Stimulated activated CD4-positive, alpha-beta T cell treated with anti-CD3 and anti-CD28 coated beads, Interleukin-15, amount 100 ng/mL, for 24 hours (primary cell): ENCODE measurements at places on chromosomes 1 and 21.

- no peak for DNase-seq
These were observed 247.9 kb downstream of the AMY1C start for GRCh38 chr1:103997631-103998030.

- DNase-seq, result no peak
These were observed 19.9 kb upstream of the HMGCL start for GRCh38 chr1:23845163-23845562.

- no peak for DNase-seq
These were observed 4.4 kb upstream of the ASCL5 start for GRCh38 chr1:201131398-201131797.

- DNase-seq, result no peak
These were observed 4.5 kb upstream of the TRABD2B start for GRCh38 chr1:48001696-48002095.

DNA sequence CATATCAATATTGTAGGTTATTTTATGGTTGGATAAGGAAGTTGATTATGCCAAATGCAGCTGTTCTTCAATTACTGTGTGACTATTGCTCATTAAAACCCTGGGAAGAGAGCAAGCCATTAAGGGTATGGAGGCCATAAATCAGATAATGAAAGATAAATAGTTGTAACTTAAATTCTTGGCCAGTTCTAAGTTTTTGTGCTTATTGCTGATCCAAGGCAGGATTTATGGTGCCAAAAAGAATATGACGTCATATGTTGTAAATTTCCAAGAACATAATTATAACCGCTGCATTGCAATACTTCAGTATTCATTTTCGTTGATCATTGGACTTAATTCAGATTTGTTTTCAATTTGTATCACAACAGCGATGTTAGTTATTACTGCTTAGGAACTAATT, 211.6 kb downstream of the LRRC40 start:
- DNase-seq, result no peak

- DNase-seq, result no peak
These were observed 914.3 kb upstream of the NCAM2 start for GRCh38 chr21:20083925-20084324.

GRCh38 chr21:42226626-42227025, 7.7 kb downstream of the ABCG1 start:
- no peak for DNase-seq

- DNase-seq, result peak; percentile 89
These were observed 9.3 kb upstream of the MDM4 start for GRCh38 chr1:204506969-204507316.

GRCh38 chr1:1955621-1956094, 36.6 kb upstream of the TMEM52 start:
- no peak for DNase-seq

- no peak for DNase-seq
These were observed 122.6 kb downstream of the KCNJ6 start for GRCh38 chr21:37793660-37794059.

DNA sequence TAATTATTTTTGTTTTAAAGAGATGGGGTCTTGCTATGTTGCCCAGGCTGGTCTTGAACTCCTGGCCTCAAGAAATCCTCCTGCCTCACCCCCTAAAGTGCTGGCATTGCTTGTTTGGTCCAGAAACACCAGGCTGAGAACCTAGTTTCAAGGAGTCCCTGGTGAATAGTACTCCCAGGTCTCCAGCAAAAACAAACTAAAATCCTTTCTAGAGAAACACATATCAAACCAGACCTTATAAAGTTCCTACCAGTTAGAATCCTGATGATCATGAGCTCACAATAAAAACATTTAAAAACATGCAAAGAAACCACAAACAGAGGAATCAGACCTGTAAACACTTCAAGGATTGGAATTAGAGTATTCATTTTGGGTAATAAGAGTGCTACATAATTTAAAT, 34.4 kb upstream of the PADI1 start:
- no peak for DNase-seq

DNA sequence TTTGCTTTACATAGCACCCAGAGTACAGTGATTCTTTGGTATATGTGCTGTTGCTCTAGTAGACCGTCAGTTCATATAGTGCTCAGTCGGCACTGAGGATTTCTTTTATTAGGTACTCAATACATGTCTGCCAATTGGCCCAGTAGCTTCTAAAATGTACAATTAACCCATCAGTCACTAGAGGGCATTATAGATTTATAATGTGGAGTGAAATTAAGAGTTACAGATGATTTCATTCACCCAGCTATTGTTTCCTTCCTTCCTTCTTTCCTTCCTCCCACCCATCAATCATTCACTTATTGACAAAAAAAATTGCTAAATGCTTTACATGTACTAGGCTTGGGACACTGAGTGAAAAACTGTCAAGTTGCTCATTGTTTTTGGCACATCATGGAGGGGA, 263.6 kb upstream of the USP24 start:
- DNase-seq, result no peak

DNA sequence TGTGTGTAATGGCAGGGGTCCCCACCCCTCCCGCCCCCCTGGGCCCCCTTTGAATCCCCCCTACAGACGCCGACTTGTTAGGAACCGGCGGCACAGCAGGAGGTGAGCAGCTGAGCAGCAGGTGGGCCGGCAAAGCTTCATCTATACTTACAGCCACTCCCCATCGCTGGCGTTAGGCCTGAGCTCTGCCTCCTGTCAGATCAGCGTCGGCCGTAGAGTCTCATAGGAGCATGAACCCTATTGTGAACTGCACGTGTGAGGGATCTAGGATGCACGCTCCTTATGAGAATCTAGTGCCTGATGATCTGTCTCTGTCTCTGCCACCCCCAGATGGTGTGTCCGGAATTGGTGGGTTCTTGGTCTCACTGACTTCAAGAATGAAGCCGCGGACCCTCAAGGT, 14.9 kb upstream of the VPS26C start:
- DNase-seq, result peak; percentile 18

DNA sequence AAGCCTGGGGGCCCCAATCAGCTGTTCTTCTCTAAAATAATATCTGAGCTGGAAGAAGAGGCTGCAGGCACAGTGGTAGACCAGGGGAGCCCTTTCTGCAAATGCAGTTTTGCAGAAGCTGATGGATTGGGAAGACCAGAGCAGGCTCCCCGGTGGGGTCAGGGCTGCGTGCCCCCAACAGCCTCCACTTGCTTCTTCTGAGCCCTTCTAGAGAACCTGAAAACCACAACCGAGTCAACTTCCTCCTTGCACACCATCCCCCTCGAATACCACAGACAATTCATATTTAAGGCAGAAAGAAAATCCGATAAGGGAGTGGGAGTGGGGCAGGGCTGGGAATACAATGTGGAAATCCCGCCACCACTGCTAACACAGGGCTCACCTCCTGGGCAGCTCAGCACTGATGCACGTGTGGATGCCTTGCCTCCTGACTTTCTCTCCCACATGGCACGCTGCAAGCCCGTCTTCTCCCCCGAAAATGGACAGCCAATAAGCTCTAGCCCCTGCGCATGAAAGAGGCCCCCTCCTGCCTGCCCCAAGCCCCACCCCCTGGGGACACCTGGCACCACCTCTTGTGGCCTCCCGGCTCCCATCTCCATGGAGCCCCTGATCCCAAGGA, 25.4 kb upstream of the ALDH4A1 start:
- peak; percentile 63 for DNase-seq

DNA sequence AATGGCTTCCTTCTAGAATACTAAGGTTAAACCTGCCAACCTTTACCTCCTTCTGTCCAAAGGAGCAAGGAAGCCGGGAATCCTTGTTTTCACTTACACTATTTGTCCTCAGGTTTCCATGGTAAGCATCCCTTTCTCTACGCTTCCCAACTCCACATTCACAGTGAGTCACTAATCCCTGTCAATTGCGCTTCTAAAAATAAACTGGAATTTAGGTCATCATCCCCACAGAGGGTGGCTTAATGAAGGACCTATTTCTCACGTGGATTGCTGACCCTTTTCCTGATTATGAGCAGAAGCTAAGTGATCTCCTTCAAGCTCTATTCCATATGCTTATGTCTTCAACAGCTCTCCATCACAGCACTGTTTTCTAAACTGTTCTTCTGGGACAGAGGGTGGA, 39.9 kb upstream of the ABCA4 start:
- DNase-seq, result no peak

DNA sequence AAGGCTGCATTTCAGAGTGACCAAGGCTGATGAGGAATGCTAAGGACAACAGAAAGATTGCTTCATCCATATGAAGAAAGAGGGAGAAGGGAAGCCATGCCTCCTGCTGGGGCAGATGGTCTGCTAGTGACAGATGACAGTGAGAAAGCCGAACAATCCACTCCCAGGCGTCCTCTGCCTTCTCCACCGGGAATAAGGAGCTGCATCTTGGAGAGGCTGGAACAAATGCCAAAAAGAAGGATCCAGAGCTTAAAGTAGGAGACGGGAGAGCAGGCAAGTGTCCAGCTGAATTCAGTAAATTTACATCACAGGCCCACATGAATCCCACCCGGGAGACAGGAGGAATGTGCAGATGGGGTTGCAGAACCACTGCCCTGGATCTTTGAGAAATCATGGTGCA, 33.4 kb downstream of the DDX20 start:
- DNase-seq, result no peak

- no peak for DNase-seq
These were observed 32.0 kb downstream of the PCNT start for GRCh38 chr21:46356005-46356338.

DNA sequence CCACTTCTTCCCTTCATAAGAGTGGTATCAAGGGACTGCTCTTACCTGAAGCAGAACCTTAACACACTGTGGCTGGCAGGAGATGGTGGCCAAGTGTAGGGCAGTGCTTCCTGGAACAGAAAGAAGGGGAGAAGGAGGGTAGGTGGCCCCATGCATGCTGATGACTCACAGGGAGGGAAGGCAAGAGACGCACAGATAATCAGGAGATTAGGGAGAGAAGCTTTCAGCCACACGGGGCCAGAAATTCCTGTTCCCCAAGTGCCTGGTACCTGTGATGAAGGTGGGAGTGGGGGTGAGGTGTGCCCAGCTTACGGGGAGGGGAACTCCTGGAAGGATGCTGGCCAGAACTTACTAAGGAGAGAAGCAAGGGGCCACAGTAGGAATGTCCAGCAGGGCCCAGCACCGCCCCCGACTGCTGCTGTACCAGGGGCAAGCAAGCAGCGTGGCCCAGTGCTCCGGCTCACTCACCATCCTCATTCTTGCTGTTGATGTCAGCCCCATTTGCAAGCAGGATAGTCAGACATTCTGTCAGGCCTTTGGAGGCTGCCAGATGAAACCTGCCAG, 7.7 kb downstream of the ANKRD35 start:
- no peak for DNase-seq

- no peak for DNase-seq
These were observed 230.6 kb downstream of the TNR start for GRCh38 chr1:175512637-175513412.

GRCh38 chr1:164855716-164856329, 296.8 kb downstream of the PBX1 start:
- no peak for DNase-seq

- no peak for DNase-seq
These were observed 4.2 kb downstream of the ST6GALNAC5 start for GRCh38 chr1:76871355-76871974.

- no peak for DNase-seq
These were observed 1183.4 kb downstream of the AMY1C start for GRCh38 chr1:104932949-104933679.

- no peak for DNase-seq
These were observed 7.8 kb upstream of the OR14I1 start for GRCh38 chr1:248710305-248710900.

DNA sequence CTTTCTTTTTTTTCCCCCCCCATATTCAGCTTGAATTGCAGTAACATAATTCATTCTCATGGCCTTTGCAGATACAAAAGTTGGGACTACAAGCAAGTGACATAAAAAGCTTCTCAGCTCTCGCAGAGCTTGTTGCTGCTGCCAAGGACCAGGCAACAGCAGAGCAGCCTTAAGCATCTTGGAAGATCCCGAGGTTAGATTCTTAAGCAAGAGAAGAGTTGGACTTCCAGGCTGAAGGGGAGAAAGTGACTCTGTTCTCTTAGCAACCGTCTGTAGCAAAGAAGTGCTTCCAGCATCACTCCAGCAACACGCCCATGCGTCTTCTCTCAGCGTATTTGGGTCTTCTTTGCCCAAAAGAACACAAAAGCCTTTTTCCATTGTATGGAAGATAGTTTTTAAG, 20.7 kb downstream of the AGT start:
- no peak for DNase-seq

DNA sequence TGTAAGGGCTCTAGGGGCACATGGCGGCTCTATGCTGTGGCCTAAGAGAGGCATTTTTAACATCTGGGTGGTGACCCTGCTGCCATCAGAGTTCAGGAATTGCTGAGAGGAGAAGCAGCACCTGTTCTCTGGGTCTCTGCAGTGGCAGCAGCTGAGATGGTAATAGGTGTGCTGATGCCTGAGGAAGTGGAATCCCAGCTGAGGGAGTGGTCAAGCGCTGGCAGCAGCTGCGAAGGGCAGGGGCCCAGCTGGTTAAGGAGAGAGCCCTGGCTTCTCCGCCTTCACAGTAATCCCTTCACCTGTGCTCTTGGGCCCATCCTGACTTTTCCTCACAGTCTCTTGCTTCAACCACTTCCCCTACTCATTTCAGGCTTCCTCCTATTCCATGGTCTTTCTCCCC, 39.8 kb downstream of the GJA5 start:
- no peak for DNase-seq

GRCh38 chr1:186896211-186896610, 67.5 kb downstream of the PLA2G4A start:
- DNase-seq, result no peak

GRCh38 chr21:15976807-15977206, 247.0 kb downstream of the USP25 start:
- DNase-seq, result no peak

DNA sequence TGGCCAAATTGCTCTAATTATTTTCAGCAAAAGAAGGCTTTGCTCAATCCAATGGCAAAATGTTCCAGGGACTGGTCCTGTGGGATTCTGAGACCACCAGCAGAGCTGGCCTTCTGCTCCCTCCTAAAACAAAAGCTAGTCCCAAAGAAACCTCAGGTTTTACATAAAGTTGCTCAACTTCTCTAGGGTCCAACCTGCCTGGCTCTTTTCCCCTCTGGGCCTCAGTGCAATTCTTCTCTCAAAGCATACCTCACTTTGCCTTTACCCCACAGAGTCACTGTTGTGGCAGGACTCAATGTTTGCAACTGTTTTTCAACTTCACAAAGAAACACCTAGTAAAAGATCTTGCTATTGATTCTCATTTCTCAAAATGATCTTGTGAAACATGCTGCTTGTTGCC, 39.8 kb downstream of the TBX15 start:
- DNase-seq, result no peak
